RPMI8226 (cell line): ENCODE measurements at places on chromosomes 5 and 9.

DNA sequence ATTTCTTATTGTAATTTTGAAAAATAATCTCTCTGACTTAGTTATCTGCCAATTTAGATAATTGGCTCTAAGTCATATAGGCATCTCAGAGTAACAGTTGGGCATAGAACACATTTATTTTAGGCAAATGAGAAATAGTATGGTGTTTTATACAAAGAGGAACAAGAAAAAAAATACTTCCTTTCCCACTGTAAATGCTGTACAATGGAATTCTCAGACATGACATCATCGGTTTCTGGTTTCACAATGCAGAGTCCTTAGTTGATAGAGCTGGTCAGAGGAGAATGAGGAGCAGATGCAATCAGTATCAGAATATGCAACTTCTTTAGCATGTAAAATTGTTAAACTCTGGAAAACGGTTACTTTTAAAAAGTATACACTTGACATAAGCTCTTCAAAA lies 49.4 kb downstream of the PLK2 start:
- no peak for DNase-seq

DNA sequence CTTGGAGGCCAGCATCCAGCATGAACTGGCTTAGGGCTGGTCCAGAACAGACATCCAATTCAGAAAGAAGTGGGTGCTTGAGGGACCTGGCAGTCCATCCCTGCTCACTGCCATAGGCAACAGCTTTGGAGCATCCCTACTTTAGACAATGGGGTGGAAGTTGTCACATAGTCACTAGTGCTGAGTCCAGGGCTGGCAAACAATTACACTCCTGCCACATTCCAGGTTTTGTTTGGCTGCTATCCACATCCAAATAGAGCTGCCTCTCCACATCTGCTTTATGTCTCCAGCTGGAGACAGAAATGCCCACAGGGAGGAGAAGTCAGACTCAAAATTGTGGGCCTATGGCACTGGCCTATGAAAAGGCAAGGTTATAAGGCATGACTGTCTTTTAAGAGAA lies 7.0 kb downstream of the FSTL4 start:
- DNase-seq = no peak

DNA sequence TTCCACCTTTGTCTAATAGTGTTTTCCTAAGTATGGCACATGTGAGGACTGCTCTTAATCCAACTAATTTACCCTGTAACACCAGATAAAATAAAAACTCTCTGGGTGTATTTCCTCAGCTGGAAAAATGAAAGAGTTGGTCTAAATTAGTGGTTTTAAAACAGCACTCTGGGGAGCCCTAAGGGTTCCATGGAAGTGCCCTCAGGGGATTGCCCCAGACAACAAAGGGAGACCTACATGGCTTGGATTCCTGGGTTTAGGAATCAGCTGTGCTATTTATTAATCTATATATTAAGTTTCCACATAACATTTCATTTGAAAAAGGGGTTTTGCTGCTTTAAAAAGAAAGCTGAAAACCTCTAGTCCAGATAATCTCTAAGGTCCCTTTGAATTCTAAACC lies 20.2 kb downstream of the ADAMTS6 start:
- no peak for DNase-seq

DNA sequence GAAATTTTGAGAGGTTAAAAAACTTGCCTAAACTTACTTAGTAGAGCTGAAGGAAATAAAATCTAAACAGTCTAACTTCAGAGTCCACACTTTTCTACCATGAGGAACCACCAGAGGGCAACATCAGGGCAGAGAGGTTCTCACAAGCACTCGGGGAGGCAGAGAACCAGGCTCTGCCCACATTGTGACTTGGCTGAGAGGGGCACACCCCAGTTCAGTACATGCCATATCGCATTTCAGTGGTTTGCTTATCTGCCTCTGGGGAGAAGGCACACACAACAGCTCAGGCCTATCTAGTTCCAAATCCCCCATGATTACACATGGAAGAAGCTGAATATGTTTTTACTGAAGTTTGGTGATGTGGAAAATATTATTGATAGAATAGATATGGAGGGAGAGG lies 49.2 kb downstream of the EQTN start:
- DNase-seq = peak; percentile 25

GRCh38 chr5:68196876-68197275 lies 18.7 kb upstream of the PIK3R1 start:
- DNase-seq = peak; percentile 89

- DNase-seq = no peak
These were observed 974 bp downstream of the CCDC69 start for GRCh38 chr5:151222790-151223446.
